ENCODE measurements at places on chromosomes 7 and 10.

GRCh38 chr7:151008511-151009323 is 15.6 kb downstream of the ATG9B start:
- DNase-seq = peak; percentile 91

GRCh38 chr10:83724471-83725241 is 414.7 kb upstream of the GHITM start:
- no peak for DNase-seq

- DNase-seq = no peak
These were observed 89.1 kb upstream of the HABP2 start for GRCh38 chr10:113463777-113464176.

GRCh38 chr10:24363070-24363469 is 154.1 kb downstream of the KIAA1217 start:
- no peak for DNase-seq

DNA sequence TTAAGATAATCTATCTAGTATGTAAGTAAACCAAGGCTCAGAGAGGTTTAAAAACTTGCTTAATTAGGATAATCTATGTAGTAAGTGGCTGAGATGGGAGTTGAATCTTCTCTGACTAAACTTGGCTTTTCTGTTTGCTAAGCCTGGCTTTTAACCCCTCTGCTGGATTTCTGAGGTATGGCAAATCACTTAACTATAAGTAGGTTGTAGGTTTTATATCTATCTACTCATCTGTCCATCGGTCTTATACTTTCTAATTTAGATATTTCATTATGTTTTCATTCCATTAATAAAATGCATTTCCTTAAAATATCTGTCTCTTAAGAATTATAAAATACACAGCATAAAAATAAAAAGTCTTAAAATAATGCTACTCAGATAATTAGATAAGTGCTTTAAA is 59.4 kb downstream of the ST7 start:
- DNase-seq = no peak

DNA sequence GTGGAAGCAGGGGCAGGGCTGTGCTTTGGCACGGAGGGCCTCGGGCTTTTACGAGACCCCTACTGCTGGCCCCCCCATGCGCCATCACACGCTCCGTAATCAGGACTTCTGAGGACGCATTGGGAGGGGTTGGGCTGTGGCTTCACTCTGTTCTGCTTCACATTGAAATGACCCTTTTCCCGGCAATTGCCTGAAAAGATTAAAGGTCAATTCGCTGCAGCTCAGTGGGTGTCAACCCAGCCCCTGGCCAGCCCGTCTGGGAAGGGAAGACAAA is 41.7 kb upstream of the UBE3C start:
- no peak for DNase-seq

- DNase-seq = no peak
These were observed 59.7 kb downstream of the IGF2BP3 start for GRCh38 chr7:23410446-23411183.

- no peak for DNase-seq
These were observed 117.5 kb downstream of the AHR start for GRCh38 chr7:17415955-17416354.

DNA sequence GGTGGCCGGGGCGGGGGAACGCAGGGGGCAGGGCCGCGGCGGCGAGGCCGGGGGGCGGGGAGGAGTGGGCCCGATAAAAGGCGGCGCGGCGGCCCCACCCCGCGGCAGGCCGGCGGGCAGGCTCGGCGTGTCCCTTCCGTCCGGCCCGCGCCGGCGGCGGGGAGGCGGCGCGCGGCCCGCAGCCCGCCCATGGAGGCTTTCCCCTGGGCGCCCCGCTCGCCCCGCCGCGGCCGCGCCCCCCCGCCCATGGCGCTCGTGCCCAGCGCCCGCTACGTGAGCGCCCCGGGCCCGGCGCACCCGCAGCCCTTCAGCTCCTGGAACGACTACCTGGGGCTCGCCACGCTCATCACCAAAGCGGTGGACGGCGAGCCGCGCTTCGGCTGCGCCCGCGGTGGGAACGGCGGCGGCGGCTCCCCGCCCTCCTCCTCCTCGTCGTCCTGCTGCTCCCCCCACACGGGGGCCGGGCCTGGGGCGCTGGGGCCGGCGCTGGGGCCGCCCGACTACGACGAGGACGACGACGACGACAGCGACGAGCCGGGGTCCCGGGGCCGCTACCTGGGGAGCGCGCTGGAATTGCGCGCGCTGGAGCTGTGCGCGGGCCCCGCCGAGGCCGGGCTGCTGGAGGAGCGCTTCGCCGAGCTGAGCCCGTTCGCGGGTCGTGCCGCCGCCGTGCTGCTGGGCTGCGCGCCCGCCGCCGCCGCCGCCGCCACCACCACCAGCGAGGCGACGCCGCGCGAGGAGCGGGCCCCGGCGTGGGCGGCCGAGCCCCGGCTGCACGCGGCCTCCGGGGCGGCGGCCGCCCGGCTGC is at the start of gene NANOS1:
TSS of gene NANOS1 (plus strand) at position 102 of the 808 bp plus-strand sequence. CDS start at position 190, 88 bp downstream.
- peak; percentile 49 for DNase-seq

- DNase-seq = no peak
These were observed 8.9 kb downstream of the ANKMY2 start for GRCh38 chr7:16636555-16637101.

DNA sequence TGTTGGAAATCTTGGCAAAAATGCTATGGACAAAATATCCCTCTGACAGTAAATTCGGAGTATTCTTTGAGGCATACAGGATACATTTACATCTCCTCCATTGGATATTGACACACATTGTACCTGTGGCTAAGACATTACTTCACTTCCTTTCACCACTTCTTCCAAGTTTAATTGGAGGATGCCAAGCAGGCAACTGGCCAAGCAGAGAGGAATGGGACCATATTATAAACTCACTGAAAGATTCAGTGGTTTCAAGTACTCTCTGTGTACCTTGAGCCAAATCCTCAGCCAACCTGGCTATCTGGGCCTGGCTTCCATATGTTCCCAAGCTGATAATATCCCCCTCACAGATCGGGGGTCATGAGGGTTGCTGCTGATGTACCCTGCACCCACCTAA is 14.7 kb upstream of the JCAD start:
- no peak for DNase-seq

Data from stimulated activated CD4-positive, alpha-beta T cell treated with anti-CD3 and anti-CD28 coated beads, Interleukin-15, amount 100 ng/mL, for 24 hours (primary cell).